ENCODE measurements at places on chromosomes 16 and 17.

DNA sequence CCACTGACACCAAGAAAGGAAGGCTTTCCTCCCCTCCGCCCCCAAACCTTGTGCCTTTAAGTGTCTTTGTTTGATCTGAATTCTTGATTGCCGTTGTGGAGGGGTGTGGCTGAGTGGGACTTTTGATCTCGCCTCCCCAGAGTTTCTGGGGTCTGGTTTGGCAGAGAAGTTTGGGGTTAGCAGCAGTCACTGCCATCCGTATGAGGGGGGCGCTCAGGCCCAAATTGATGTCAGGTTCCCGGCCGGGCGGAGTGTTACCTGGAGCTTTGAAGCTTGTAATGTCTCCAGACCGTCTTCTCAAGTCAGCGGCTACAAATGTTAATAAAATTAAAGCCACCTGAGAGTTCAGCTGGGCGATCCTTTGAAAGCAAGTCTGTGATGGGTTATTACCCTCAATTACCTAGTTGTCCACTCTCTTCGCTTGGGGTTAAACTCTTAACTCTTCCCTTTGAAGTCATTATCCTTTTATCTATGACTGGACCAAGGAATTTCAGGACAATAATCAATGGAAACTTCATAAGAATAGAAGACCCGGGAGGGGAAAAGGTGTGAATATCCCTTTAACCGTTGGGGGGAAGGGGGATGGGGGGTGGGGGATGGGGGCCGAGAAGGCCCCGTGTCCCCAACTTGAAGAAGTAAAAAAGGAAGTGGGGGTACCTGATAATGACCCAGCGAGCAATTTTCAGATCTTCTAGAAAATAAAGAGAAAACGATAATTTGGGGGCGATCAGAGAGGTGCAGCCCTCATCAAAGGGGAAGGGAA lies 31.8 kb upstream of the AXIN2 start:
- DNase-seq = no peak

DNA sequence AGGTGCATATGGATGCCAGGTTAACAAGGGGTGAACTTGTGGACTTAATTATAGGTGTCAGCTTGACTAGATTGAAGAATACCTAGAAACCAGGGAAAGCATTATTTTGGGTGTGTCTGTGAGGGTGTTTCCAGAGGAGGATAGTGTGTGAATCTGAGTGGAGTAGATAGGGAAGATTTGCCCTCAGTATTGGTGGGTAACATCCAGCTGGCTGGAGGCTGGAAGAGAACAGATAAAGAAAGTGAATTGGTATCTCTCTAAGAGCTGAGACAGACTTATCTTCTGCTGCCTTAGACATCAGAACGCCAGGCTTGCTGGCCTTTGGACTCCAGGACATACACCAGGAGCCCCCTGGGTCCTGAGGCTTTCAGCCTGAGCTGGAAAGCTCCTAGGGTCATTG lies 75.2 kb downstream of the CDRT15 start:
- no peak for DNase-seq

DNA sequence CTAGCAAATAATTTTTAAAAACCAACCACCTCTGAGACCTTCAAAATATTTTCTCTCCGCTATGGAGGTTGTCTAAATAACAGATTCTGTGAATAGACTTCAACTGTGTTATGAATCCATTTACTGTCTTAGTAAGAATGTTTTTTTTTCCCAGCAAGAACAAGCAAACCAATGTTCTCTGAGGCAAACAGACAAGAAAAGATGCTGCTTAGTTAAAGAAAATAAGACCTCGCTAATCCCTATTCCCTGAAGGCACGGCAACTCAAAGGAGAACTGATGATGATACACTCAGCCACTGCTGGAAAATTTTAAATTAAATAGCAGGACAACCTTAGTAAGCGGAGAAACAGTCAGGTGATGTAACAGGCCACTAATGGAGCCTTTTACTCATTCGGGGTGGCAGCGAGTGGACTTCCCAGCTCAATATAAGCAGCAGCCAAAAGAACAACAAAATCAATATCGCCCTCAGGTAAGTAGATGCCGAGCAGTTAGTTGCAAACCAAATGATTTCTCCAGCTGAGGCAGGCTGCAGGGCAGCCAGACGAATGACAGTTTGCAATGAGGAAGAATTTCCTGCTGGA lies 81.8 kb downstream of the CPPED1 start:
- no peak for DNase-seq

DNA sequence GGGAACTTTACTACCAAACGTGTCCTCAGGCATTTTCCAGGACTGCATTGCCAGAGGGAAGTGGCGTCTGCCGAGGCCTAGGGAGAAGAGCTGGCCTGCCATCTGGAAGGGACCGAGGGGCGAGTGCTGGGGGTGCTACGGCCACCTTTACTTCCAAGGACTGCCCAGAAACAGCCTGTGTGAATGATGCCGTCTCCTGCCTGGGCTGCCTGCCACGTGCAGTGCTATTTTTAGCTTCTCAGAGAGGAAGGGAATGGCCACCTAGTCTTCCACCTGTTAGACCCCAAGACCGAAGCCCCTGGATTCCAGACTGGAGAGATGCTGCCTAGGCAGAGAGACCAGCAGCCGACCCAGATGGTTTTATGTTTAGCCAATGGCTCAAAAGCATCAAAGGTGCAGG lies 57.2 kb downstream of the VAC14 start:
- no peak for DNase-seq

DNA sequence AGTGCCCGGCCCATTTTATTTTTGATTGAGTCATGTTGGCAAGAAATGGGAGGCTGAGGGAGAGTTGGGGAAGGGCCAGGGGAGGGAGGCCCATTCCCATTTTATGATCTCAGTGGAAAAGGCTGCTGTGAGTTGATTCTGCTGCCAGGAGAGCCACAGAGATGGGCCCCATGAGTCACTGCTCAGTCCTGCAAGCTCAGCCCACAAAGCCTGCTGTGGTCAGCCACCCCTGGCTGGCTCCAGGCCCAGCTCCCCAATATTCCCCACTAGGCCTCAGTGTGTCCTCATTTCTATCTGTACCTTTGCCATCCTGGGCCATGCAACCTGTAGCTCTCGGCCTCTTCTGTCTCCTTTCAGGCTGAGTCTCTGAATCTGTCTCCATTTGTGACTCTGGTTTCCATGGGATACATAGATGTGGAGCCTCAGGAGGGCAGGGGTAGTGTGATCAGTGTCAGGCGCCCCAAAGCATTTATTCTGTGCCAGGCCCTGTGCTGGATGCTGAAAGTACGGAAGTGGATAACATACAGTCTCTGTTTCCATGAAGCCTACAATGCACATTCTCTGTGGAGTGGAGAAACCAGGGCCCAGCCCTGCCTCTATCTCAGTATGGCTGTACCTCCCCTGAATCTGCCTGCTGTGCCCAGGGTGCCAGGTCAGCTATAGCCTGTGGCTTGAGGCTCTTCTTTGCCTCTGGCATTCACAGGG lies 1.9 kb upstream of the PLEKHG4 start:
- no peak for DNase-seq

GRCh38 chr16:65698791-65699321 lies 577.0 kb upstream of the CDH11 start:
- DNase-seq = no peak

DNA sequence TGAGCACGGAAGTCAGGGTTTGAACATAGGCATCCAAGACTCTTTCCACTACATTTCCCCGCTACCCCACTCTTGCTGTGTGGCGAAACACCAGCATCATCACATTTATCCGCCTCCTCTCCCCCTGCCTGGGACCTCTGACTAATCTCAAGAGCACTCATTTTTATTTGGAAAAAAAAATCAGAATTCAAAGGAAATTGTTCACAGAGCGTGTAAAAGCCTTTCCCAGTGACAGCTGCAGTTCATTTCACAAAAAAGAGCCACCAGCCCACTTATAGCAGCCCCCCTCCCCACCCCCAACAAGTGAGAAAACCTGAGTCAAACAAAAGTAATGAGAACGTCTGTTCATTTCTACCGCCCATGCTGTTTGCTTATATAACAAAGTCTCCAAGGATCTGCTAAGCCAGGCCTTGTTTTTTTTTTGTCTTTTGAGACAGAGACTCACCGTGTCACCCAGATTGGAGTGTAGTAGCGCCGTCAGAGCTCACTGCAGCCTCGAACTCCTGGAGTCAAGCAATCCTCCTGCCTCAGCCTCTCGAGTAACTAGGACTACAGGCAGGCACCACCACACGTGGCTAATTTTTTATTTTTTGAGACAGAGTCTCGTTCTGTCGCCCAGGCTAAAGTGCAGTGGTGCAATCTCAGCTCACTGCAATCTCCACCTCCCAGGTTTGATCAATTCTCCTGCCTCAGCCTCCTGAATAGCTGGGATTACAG lies 48.3 kb upstream of the HAPSTR1 start:
- no peak for DNase-seq

DNA sequence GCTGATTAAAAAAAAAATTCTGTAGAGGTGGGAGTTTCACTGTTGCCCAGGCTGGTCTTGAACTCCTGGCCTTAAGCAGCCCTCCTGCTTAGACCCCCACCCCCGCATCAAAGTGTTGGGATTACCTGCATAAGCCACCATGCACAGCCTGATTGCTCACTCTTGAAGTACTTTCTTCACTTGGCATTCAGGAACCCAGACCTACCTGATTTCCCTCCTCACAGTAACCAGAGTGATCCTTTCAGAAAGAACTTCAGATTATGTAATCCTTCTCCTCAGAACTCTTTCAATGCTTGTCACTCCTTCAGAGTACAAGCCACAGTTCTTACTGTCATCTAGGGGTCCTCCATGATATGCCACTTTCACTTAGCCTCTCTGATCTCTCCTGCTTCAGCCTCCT lies 1.4 kb downstream of the EFCAB13 start:
- no peak for DNase-seq

GRCh38 chr17:58487589-58488427 lies at the start of gene HSF5:
Gene HSF5 (minus strand): TSS chr17:58488408. CDS start chr17:58488274, 134 bp downstream.
- DNase-seq = no peak

- DNase-seq = no peak
These were observed 53.4 kb downstream of the ARSG start for GRCh38 chr17:68344701-68345136.
